ENCODE measurements at places on chromosomes 4 and X. TPM values are rescaled to one million over a fixed set of nuclear protein-coding genes. Genes with fewer than 3 reads are reported as not detected.

- no peak for DNase-seq
Measured at GRCh38 chr4:62953752-62954151, 1455.5 kb downstream of the TECRL start.

DNA sequence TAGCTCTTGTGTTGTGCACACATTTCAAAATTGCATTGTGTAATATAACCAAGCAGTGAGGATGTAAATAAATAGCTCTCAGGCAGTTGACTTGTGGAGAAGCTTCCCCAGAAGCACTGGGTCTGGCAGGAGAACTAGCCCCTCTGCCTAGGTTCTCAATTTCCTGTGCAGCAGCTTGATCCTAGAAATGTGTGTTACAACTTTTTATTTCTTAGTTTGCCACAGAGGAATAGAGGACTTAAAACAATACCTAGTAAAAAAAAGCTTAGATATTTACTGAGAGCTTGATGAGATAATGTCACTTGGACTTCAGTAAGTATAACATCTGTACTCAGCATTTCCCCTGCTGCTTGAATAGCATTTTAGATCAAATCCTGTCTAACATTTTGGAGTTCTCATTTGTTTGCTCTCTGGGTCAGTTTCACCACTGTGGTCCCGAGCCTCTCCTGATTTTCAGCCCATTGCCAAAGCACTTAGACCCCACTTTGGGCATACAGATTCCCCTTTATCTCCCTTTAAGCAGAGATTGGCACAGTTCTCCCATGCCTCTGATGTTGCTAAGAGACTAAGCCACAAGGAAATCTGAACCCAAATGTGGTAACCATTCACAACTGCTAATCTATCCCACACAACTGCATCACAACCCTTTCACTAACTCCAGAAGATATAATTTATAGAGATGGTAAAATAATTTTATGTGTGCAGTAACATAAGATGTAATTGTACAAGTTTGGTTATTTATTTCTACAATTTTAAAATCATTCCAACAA is 98.2 kb upstream of the NRK start:
- no peak for DNase-seq

- DNase-seq: no peak
Measured at GRCh38 chr4:174134361-174134760, 149.1 kb downstream of the FBXO8 start.

Gene GABRQ
- polyA plus RNA-seq: 4.1 TPM

Gene TLR2
- polyA plus RNA-seq: 12.5 TPM

Gene MAMLD1
- polyA plus RNA-seq: 7.3 TPM

DNA sequence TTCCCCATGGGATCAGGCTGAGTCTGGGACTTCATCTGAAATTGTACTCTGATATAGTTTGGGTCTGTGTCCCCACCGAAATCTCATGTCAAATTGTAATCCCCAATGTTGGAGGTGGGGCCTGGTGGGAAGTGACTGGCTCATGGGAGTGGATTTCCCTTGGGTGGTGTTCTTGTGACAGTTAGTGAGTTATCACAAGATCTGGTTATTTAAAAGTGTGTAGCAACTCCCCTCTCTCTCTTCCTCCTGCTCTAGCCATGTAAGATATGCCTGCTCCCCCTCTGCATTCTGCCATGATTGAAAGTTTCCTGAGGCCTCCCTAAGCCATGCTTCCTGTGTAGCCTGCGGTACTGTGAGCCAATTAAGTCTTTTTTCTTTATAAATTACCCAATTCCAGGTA is 61.0 kb downstream of the RASGEF1B start:
- no peak for DNase-seq

DNA sequence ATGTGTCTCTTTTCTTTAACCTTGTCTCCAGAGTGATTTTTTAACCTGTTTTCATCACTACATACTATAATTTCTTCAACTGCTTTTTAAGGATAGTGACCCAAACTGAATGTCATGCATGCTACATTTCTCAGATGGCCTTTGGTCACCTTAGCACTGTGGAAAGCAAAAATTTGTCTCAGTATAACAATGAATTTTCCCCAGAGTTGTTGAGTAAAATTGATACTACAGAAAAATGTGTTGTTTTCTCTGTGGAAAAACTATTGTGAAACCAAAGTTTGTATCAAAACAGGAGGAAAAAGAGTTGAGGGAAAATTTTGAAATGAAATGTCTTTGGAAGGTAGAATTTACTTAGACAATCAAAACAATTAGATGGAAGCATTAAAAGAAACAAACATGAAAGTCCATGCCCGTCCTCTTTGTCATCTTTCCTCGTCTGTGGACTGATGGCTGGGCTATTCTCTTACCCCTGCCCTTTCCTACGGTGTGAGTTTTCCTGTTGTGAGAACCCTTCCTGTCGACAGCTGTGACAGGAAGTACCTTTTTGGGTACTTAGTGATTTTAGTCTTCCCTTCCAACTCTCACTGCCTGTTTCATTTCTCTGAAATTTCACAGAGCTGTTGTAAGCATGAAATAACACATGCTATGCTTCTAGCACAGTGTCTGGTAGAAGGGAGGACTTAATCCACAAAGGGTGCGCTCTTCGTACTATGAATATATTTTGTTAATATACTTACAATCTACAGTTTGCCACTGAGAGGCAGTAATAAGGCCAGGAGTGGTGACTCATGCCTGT is 50.8 kb downstream of the LRP2BP start:
- DNase-seq: no peak
